ENCODE measurements at places on chromosomes 6 and 20. TPM values are rescaled to one million over a fixed set of nuclear protein-coding genes. Genes with fewer than 3 reads are reported as not detected.

LCA5 gene
- polyA plus RNA-seq, result not detected

C6orf141 gene
- not detected for polyA plus RNA-seq

ITCH gene
- polyA plus RNA-seq, result 14.3 TPM

KCNK5 gene
- polyA plus RNA-seq, result not detected

Measured in CD4-positive, CD25-positive, alpha-beta regulatory T cell (primary cell).